Activated T-cell treated with anti-CD3 and anti-CD28 coated beads for 24 hours (primary cell): ENCODE measurements at places on chromosomes 6 and 20.

- no peak for DNase-seq
These were observed 13.7 kb downstream of the ACSS1 start for GRCh38 chr20:25044261-25044560.

- DNase-seq = no peak
These were observed 107.6 kb upstream of the MAP3K4 start for GRCh38 chr6:160883999-160884398.

GRCh38 chr6:13116155-13116554 is 212.2 kb downstream of the TBC1D7 start:
- DNase-seq = no peak

GRCh38 chr6:16956361-16956760 is 145.5 kb upstream of the STMND1 start:
- no peak for DNase-seq

DNA sequence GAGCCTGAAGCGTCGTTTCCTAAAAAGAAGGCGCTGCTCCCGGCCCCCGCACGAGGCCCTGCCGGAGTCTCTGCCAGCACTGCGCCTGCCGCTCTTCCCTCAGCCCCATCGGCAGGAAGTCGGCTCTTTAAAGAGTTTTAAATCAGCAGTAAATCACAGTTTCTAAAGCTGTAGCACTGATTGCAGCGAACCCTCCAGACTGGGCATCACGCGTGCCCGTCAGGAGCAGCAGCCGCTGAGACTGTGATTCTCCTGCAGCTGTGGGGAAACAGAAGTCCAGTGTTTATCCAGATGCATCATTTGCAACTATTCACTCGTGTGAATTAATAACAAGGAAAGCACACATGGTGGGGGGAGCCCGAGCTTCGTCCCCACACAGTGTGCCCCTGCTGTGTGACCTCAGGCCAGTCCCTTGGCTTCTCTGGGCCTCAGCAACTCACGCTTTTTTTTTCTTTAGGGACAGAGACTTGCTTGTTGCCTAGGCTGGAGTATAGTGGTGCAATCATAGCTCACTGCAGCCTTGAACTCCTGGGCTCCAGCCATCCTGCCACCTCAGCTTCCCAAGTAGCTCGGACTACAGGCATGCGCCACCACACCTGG is 28.3 kb downstream of the DLL1 start:
- no peak for DNase-seq

- DNase-seq = no peak
These were observed 54.2 kb downstream of the NCOA7 start for GRCh38 chr6:125844989-125845388.

DNA sequence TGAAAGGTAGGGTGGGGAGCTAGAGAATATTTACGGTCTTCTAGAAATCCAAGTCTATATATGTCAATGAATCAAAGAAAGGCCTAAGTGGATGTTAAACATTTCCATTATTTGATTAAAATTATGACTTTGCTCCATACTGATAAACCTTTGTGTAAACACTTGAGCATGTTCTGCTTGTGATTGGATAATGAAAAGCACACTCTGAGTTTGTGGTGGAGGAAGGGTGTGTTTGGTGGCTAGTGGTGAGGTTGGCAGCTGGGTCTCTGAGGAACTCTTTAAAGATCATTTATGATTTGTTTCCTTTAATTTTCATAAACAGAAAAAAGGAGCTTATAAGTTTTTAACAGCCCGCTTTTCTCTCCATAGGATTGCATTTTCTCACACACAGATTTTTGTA is 84.7 kb downstream of the RFPL4B start:
- no peak for DNase-seq

DNA sequence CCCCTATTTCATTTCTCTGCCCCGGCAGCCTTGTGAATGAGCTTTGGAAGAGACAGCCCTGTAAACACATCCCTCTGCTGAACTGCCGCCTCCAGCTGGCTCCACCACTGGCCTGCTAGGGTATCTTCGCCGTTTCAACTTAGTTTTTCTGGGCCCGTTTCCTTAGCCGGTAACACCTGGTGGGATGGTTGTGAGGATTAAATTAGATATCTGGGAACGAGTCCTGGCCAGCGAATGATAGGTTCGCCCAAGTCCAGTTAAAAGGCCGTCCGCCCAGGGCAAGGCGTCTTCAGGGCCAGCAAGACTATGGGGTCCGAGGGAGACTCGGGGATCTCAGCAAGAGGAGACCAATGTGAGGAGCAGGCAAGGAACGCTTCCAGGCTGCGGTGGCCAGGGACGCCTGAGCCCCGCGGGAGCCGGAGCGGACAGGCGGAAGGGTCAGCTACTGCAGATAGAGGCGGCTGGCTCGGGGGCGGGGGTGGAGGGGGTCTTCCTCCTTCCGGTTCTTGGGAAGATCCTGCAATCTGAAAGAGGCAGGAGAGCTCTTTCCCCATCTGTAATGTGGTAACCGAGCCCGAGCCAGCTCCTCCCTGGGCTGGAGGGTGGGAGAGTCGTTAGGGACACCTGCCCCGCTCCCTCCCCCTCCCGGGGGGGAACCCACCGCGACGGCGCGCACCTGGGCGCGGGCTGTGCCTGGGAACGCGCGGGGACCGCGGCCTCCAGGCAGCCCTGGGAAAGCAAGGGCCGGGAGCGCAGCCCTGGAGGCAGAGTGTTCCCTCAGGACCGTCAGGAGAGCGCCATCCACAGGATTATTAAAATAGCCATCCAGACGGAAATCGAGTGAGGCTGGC is 4.5 kb upstream of the PTCRA start:
- DNase-seq = no peak

DNA sequence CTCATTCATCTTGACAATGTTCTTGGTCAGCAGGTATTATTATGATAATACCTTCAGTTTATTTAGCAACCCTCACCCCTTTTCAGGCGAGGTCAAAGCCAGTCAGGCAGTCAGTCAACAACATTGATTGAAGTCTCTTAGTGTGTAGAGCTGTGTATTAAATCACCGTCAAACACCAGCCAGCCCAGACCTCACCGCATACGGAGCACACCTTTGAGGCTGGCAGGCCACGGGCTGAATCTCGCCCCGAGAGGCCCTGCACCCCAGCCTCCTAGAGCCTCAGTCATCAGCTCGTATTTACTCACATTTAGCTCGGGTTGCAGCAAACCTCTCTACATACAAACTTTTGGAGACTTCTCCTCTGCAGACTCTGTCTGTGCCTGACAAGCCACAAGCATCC is 36.0 kb upstream of the FOXA2 start:
- no peak for DNase-seq

DNA sequence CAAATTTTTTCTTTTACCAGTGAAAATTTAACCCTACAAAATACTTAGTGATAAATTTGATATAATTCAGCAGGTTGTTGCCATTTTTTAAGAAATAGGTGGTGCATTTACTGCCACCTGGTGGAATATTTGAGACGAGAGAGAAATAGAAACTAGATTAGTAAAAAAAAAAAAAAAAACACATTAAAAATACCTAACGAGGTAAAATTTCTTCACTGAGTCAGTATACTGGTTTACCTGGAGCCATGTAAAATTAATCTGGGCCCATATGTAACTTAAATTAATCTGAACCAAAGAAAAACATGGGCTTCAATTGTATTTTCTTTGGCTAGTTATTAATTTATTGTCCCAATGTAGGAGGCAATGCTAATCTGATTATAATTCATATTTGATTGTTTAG is 520.8 kb downstream of the EPM2A start:
- DNase-seq = no peak

- no peak for DNase-seq
These were observed 108.4 kb upstream of the MAP3K7 start for GRCh38 chr6:90695316-90695715.

GRCh38 chr6:126374372-126374771 is 34.5 kb downstream of the CENPW start:
- DNase-seq = no peak

- no peak for DNase-seq
These were observed 26.2 kb downstream of the CYP39A1 start for GRCh38 chr6:46626228-46626909.

GRCh38 chr6:129641344-129641743 is 68.6 kb downstream of the ARHGAP18 start:
- no peak for DNase-seq

GRCh38 chr6:41527721-41528408 is 18.3 kb upstream of the FOXP4 start:
- DNase-seq = no peak
